ENCODE measurements at places on chromosomes 3 and 15.

GRCh38 chr3:20729185-20729584 is 543.2 kb upstream of the SGO1 start:
- DNase-seq: no peak

- DNase-seq: peak; percentile 21
These were observed 46.7 kb downstream of the TOP2B start for GRCh38 chr3:25618028-25618427.

DNA sequence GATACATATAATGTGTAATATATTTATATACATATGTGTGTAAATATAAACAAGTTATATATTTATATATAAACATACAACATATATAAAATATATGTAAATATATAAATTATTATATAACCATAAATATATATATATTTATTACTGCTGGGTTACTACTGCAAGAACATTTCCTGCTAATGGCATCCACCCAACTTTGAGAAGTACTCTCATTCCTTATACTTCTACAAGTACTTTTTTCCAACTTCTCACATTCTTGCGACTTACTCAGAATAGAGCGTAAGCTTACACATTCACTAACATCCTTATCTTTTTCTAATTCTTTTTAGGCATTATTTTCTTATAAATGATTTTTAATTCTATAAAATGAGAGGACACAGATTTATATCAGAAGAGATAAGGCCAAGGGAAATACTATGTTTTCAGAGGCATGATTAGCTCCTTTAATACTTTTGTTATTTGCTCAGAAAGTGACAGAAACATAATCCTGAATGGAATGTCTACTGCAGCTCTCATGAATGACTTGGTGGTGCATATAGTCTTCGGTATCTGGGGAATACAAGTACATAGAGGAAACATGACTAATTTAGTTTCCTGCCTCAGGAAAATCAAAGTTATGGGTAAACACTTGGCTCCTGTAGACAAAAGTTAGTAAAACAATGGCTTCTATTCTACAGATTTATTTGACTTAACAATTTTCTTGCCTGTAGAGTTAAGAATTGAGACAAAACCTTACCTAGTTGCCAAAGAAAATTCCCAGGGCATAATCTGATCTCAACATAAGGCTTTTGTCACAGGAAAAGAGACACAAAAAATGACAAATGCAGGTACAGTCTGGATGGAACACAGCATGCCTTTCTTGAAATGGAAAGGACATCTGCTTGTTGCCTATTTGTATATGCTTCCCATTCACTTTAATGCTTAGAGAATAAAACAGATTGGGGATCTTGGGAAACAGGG is 453.9 kb downstream of the SQOR start:
- DNase-seq: no peak

DNA sequence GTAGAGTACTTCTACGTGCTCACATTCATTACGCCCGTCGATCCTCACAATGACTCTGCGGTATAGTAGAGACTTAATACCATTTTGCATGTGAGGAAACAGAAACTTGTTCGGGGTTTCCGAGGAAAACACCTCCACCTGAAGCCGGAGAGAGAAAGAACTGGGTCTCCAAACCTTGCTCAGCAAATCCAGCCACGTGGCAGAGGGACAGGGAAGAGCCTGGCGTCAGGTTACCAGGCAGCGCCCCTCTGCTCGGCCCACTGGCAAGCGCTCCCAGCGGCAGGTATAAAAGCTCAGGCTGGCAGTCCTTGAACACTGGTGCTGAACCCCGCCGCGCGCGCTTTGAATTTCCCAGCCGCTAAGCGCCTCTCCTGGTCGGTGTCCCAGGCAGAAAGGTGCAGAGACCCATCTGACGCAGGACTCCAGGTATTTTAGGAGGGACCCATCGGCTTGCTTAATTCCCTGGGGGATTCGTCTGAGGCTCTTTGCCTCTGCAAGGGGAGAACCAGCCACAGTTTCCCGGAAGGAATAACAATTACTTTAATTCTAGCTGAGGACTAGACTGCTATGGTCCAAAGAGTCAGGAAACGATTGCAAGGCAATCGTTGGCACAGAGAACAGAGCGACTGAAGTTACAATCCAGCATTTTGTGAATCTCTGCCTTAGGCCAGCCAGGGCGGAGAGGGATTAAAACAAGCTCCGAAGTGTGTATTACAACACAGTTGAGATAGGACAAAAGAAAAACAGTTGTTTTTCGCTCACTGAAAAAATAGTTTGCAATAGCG is at the start of gene C2CD4A:
Gene C2CD4A, plus strand, starts transcription at position 315 of the 785 bp plus-strand sequence. CDS start 637 bp downstream, outside the sequence.
- peak; percentile 82 for DNase-seq

- DNase-seq: no peak
These were observed 122.5 kb downstream of the IGSF11 start for GRCh38 chr3:118912188-118912587.

DNA sequence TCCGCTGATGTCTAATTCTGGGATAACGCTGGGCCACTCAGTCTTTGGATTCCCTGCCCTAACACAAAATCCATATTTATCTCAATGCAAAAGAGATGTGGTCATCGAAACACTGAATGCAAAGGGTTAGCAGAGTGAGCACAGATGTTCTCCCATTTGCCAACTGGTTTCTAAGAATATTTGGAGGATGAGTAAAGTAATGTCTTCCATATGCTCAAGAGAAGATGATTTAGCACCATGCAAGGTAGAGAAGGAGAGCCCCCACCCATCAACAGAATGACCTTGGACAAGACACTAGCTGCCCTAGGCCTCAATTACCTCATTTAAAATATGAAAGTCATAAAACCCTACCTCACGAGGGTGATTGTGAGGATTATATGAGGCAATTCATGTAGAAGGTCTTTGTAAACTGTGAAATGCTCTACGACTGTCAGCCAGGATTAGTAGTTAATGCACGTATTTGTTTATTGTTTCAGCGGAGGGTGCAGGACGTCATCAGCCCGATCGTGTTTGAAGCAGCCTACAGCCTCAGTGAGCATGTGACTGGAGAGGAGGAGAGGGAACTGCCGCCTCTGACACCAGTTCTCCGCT is 232.9 kb upstream of the CTDSPL start:
- no peak for DNase-seq

- DNase-seq: peak; percentile 45
These were observed 42.1 kb downstream of the TERC start for GRCh38 chr3:169722724-169723123.

GRCh38 chr15:67110361-67110781 is 45.0 kb downstream of the SMAD3 start:
- DNase-seq: peak; percentile 94

DNA sequence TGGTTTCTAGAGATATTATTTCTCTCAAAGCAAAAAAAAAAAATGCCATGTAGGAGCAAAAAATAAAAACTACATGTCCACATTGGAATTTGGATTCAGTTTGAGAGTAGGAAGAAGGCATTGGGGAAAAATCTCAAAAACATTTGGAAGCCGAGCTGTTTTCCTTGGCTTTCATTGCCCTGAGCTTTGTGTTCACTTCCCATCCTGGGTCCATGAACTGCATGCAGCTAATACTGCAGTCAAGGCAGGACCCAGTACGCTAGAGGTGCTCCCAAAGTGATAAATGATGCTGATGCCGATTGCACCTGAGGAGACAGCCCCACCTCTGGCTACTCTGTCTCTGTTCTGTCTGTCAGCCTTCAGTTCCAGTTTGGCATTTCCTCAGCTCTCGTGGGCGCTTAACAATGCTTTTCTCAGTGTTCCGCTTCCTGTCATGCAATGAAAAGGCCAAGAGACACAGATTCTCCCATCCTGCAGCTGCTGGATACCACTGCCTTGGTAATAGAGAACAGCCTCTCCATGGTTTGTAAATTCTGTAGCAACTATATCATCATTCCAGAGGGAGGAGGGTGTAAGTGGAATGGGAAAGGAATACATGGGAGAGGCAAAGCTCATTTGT is 181.8 kb downstream of the RYR3 start:
- DNase-seq: no peak

DNA sequence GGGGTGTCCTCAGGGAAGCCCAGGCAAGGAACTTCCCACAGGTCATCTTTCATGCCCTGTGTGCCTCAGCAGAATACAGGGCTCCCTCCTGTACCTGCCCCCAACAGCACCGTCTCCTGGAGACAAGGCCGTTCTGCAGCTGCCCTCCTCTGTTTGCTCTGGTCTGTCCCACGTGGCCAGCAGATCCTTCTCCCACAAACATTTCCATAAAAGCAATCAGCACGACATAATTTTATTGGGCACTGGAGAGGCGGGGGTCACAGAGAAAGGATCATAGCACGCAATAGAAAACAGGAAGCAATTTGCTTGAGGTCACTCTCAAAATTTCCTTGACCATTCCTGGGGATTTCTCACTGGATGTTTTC is 29.4 kb downstream of the STARD5 start:
- no peak for DNase-seq
